Activated T-helper 9 cell treated with anti-CD3 and anti-CD28 coated beads, Interleukin-2, amount 50 U/mL, for 16 hours (primary cell): ENCODE measurements at places on chromosomes 5 and 9.

- DNase-seq, result no peak
These were observed 750 bp downstream of the DNM1 start for GRCh38 chr9:128203707-128204551.

DNA sequence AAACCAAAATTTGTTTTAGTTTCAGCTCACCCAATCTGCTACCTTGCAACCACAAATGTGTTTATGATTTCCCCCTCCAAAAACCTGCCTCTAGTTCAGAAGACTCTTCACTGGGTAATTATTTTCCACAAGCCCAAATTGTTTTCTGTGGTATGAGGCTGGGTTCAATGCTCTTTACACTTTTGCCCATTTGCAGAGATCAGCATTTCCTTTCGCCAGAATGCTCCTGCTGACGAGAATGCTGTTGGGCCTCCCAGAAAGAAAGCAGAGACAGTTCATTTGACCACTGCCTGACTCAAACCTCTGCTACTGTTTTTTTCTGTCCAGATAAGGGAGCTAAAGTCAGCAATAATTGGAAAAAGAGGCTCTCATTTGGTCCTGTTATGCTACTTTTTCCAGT lies 427.3 kb downstream of the PDE4D start:
- no peak for DNase-seq

- DNase-seq, result no peak
These were observed 21.5 kb downstream of the CWC27 start for GRCh38 chr5:64790210-64790609.

GRCh38 chr5:54135042-54135441 lies 175.3 kb downstream of the ARL15 start:
- no peak for DNase-seq

- no peak for DNase-seq
These were observed 655.2 kb upstream of the RIOK2 start for GRCh38 chr5:97838214-97838613.

GRCh38 chr5:109062664-109063063 lies 315.0 kb downstream of the FER start:
- no peak for DNase-seq

DNA sequence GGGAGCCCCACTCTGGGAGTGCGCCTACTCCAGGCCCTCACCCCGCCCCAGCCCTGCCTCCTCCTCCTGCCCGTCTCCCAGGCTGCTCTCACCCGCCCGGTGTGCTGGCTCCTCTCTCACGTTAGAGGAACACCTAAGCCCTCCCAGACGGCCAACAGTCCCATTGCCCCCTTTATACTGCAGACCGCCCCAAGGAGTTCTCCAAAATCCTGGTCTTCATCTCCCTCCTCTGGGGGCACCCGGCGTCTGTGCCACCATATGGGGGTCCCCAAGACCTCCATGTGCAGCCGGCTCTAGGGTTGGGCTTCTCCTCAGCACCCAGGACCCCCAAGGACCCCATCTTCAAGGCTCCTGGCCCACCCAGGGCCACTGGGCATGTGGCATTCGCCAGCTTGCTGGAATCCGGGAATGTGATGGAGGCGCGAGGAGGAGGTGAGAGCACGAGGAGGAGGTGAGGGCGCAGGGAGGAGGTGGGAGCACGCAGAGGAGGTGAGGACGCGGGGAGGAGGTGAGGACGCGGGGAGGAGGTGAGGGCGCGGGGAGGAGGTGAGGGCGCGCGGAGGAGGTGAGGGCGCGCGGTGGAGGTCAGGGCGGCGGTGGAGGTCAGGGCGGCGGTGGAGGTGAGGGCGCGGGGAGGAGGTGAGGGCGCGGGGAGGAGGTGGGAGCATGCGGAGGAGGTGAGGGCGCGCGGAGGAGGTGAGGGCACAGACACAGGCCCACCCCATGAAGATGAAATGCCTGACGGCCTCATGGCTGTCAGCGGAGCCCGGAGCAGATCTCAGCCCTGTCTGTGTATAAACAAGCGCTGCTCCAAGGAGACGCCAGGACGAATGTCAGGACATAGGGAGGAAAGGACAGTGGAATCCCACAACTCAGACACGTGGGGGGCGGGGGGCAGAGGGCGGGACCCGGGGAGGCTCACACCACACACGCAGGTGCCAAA lies 41.2 kb downstream of the EXD3 start:
- DNase-seq, result no peak

- no peak for DNase-seq
These were observed 268.2 kb upstream of the TAS2R1 start for GRCh38 chr5:9898319-9898718.

DNA sequence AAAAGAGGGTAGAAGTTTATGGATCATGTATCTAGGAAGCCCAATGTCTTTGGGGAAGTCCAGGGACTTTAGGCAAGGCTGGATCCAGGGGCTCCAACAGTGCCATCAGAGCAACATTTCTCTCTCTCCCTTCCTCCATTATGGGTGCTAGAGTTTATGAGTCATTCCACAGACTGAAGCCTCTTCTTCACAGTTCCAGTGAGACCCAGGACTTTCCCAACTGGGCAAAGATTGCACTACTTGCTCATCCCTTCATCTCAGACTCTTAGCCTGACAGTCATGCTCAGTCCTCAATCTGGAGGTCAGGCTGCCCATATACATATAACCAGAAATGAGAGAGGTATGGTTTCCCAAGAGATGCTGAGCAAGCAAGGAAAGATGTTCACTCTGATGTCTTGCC lies 110.7 kb downstream of the FEM1C start:
- DNase-seq, result no peak

DNA sequence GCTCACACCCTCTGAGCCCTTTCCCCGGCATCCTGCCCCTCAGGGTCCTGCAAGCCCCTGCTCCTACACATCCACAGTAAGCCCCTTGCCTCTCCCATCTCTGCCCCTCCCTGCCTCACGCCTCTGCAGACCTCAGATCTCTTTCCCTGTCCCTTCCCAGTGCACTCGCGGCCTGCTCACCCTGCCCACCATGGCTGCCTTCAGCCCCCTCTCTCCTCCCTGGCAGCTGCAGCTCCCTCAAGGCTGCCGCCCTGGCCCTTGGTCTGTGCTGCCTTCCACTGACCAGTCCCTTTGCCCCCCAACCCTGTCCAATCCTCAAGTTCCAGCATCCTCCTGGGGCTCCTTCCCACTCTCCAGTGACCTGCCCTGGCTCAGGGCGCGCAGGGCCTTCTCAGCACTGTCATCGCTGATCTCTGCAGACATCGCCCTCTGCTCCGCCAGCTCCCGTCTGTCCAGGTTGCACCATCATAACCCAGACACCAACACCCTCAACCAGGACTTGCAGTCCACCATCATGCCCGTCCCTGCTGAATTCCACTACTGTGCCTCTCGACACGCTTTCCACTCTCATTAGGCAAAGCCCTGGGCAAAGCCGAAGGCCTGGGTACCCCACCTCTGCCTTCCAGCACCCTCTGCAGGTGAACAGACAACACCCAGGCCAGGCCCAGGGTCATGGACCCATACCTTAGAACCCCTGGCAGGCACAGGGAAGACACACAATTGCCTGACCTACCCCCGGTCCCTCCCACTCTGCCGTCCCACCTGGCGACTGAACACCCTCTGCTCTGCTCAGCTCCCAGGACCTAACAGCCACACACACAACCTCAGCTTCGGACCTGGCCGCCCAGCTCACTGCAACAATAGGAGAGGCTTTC lies 97.8 kb upstream of the RUFY1 start:
- no peak for DNase-seq

- no peak for DNase-seq
These were observed 50.5 kb downstream of the GADD45G start for GRCh38 chr9:89655056-89655989.

DNA sequence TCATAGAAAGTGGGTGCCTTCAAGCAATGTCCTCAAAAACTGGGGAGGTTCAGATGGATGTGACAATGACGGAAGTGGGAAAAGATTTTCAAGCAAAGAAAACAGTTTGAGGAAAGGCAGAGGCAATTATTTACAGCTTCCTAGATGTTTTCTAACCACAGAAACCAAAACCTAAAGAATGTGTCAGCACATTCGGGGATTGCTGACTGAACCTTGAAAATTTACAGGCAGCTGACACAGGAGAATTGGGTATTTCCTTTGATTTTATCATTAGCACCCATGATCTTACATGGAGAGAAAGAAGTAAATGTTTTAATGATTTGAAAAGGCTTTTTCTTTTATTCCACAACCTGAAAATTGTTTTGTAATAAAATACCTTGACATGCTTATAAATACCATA lies 369.0 kb downstream of the ACTL7B start:
- no peak for DNase-seq

DNA sequence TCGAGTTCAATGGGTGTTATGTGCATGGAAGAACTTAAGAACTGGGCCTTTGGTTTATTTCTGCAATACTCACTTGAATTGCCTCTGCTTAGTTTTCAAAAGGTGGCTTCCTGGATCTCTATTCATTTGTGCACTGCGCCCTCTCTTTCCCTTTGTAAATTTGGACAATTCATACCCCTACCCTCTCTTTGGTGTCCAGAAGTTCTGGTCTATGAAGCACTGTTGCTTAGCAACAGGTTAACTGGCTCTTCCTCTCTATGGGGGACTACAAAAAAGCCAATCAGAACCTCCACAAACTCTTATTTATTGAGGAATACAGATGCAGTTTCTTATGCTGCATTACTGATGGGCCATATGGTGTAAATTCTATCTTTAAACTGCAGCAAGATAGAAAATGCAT lies 13.5 kb upstream of the FAM120A start:
- DNase-seq, result no peak

DNA sequence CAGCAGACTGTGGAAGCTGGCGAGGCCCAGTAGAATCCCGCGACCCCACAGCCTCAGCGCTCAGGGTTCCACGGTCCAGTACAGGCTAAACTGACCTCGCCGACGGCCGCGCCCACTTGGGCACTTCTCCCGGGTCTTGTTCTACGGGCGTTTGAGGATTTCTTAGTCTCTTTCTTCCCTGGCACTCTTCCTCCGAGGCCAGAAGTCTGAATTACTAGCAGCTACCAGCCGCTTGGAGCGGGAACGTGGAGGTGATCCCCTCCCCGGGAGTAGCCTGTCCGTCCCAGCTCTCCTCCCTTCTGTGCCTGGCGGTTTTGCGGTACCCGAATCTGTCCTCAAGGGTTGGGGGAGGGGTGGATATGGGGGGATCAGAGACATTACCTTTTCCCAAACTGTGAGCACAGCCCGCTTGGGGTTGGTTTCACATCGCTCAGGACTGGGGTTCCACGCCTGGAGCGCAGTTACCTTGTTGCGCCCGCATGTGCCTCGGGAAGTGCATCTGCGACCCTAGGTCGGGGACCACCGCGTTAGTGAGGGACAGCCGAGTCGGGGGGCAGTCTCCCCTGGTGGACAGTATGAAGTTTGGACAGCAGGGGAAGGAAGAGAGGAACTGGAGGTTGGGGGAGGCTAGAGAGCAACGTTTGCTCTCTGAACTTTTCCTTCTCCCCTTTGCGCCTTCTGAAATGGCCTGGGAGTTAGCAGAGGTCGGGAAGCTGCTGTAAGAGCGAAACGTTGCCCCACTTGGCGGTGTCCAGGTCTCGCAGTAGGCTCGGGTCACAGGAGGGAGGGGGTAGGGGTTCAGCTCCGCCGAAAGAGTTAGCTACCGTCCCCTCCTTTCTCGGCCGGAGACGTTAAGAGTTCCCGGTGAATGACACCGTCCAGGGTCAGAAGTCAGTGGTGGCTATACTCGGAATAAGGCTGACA lies 190.8 kb downstream of the MEF2C start:
- DNase-seq, result no peak

- no peak for DNase-seq
These were observed 252.9 kb downstream of the CWC27 start for GRCh38 chr5:65021527-65022226.

- no peak for DNase-seq
These were observed 4.8 kb upstream of the PLGRKT start for GRCh38 chr9:5442400-5443011.

- no peak for DNase-seq
These were observed 107.1 kb upstream of the TNPO1 start for GRCh38 chr5:72709341-72709740.

DNA sequence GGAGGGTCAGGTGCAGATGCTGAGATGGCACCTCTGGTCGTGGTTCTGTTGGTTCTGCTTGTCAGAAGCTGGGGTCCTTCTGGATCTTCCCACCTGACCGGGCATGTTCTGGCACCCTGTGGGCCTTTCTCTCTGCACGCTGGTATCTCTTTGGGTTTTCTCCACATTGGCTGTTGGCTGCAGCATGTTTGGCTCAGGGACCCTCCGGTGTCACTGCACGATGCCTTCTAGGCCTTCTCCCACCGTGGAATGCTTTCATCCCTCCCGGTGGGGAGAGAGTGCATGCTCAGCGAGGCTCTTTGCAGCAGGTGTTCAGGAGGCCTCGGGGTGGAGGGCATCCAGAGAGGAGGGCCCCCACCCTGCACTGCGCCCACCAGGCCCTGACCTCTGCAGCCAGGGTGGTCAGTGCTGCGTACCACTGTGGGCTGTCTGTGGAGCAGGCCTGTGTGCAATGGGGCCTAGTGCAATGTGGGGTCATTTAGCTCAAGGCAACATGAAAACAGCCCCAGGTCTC lies 119.4 kb downstream of the WNK2 start:
- DNase-seq, result no peak

GRCh38 chr9:80062567-80062966 lies 490.8 kb downstream of the TLE4 start:
- DNase-seq, result no peak

GRCh38 chr5:142181547-142182163 lies 73.1 kb downstream of the NDFIP1 start:
- DNase-seq, result no peak

DNA sequence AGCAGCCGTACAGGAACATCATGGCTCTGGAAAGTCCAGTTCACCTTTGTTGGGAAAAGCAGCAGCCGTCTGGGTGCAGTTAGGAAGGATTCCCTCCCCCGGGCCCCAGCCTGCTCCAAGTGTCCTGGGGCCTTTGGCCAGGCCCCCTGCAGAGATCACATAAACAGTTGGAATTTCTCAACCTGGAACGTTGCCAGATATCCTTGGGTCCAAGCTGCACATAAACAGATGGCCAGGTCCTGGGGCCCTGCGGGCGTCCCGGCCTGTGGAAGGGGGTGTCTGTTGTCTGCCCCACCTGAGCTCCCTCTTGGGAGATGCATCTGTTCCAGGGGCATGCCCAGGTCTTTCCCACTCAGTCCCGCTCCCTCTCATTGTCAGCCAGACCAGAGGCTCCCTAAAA lies 92.7 kb downstream of the COL5A1 start:
- no peak for DNase-seq

DNA sequence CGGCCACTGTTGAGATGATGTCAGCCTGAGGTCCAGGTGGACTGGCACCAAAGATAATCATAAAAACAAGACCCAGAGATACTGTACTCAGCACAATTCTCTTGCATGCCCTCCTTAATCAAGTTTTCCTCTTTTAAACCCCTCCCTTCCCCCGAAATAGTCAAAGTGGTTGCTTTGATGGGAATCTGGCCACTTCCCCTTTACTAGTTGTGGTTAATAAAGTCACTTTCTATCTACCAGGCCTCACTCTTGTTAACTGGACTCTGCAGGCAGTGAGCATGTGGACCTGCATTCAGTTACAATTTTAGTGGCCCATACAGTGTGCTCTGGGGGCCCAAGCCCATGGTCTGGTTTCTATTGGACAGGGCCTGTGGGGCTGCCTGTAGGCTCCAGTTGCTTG lies 17.5 kb downstream of the FBP2 start:
- DNase-seq, result no peak

DNA sequence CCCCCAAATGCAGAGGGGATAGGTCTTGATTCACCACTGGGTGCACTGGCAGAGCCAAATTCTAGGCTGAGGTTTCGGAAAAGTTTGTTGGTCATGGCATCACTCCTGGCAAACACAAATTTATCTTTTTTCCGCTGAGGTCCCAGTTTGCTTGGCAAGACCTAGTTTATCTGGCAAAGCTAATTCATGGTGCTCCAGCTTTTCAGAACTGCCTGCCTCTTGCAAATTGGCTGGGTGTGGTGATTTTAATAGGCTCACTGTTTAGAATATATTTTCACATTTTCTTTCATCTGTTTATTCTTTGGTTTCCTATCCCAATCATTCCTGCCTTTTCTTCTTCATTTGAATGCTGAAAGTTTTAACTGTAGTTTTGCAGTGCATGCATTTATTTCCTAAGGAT lies 50.5 kb upstream of the MAMDC2 start:
- DNase-seq, result no peak
